ENCODE measurements at places on chromosomes 5 and 9.

DNA sequence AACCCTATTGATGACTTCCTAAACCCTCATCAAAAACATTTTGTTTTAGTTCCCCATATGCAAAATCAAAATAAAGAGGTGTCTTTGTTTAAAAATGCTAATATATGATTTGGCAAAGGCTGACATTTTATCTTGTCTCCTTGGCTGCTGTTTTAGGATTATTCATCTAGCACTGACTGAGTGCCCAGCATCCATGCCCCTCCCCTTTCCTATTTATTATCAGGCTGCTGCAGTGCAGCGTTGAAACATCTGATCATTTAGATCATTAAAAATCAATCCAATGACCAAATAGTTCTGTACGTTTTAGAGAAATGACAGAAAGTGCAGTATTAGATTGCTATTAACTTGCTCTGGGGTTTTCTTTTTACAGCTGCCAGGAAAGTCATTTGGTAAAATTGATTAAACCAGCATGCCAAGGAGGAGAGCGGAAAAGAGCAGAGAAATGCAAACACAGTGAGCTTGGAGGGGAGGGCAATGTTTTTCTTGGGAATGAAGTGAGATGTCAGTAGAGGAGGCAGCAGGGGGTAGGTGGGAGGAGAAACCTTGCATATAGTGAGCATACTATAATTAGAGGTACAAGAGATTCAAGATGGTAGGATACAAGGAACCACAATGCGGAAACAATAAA, 286.3 kb downstream of the PDE4D start:
- DNase-seq = no peak

DNA sequence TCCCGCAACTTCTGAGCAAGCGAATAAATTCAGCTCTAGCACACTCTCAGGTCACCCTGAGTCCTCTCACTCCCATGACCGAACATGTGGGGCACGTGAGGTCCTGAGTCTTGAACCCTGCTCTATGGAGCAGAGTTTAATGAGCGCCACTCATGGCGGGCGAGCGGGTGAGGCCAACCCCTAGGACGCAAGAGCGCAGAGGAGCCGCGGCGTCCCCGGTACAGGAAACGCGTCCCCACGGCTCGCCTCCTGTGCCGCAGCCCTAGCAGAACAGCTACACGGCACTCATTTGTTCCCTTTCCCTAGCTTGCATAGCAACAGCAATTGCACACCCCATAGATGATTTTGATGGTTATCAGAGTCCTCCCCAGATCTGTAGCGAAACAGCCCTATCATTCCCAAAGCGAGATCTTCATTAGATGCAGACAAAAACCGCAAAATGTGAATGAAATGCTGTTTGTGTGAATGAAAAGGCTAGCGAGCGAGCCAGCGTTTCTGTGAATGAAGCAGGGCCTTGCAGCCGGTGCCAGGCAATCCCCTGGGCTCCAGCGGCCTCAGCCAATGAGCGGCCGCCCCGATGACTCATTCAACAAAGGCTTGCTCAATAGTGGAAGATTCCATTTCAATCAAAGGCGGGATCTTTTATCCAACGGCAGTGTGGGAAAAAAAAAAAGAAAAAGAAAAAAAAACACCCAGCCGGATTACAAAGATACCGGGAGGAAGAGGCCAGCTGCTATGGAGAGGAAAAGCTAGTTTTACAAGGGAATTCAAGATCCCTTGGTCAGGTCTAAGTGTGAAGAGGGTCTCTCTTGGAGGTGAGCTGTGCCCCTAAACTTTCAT, 1.5 kb upstream of the SHC3 start:
- no peak for DNase-seq

DNA sequence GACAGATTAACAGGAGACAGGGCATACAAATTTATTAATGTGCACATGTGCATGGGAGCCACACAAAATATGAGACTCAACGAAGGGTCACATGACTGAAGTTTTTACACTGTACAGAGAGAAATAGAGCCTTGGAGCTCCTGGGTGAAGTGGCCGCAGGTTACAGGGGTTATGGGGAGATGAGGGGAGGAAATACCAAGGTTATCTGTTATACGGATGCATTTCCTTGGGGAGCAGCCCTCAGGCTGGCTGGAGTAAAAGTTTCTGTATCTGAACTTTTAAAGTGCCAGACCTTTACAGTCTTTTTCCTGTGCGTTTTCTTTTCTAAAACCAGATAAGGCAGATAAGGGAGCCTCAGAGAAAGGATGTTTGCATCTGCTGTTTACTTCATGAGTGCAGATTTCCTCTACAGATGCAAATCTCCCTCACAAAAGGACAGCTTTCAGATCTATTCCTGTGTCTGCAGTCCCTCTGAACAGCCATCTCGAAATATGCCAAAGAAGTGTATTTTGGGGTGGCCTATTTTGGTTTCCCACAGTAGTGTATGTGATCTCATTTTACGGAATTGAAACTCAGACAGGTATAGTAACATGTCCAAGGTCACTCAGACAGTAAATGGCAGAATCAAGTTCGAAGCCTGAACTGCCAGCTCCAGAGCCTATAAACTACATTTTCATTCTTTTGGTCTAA, 139.3 kb upstream of the FBXL17 start:
- DNase-seq = no peak

GRCh38 chr5:33409435-33410170, 31.2 kb upstream of the TARS1 start:
- DNase-seq = no peak

DNA sequence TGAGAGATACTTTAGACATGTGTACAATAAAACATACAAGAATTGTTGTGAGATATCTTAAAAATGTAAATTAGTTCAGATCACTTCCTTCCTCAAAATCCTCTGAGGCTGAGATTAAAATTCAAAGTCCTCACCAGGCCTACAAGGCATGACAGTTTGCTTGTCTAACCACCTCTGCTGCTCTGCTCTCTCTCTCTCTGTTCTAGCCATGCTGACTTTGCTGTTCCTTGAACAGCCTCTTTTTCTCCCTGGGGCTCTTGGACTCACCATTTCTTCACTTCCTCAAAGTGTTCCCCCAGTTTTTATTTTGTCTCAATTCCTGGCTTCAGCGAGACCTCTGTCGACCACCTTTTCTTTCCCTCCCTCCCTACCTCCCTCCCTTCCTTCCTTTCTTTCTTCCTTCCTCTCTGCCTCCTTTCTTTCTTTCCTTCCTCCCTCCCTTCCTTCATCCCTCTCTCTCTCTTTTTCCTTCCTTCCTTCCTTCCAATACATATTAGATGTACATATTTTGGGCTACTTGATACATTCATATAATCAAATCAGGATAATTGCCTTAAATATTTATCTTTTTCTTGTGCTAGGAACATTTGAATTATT, 27.0 kb downstream of the CATSPER3 start:
- DNase-seq = no peak

GRCh38 chr5:62506659-62507460, 71.8 kb upstream of the LRRC70 start:
- DNase-seq = no peak

- no peak for DNase-seq
Observed at GRCh38 chr9:79768194-79768593, 196.4 kb downstream of the TLE4 start.

- DNase-seq = no peak
Observed at GRCh38 chr5:177309351-177310191, 2.1 kb downstream of the MXD3 start.

DNA sequence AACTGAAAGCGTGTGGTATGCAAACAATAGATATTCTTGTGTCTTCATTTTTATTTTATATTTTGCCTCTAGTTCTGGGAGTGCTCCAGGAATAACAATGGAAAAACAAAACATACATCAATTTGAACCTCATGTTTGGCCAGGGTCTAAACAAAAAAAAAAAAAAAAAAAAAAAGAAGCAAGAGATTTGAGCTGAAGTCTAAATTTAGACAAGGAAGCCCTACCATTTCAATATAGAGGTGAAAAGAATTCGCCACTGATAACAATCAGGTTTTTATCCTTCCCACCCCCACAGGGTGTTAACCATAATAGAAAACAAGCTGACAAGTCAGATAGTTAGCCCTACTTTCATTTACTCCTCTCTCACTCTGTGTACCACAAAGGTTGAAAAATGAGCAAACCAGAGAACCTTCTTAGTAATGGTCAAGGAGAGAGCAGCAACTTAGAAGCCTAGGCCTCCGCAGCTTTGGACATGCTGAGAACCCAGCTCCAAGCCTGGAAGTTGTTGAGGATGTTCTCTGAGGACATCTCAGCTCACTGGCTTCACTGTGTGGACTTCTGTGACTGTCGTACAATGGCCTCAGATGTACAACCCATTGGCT, 118.2 kb upstream of the HMHB1 start:
- DNase-seq = no peak

DNA sequence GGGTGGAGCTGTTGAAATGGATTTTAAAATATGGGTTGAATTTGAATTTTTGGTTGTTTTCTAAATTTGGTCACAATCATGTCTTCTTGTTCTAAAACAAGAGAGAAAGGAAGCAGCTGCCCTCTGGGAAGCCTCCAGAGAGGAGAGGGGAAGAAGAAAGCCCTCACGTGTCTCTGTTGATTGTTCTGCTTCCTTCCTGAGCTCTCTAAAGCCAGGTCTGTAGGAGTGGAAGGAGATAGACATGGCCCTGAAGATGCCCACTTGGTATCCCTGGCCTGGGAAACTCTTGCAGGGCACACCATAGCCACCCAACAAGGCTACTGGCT, 59.6 kb downstream of the GALNT12 start:
- DNase-seq = no peak
